ENCODE measurements at places on chromosomes 3 and 15. TPM values are rescaled to one million over a fixed set of nuclear protein-coding genes. Genes with fewer than 3 reads are reported as not detected.

The MST1 gene
- total RNA-seq: 2.1 TPM

The RHOV gene
- not detected for total RNA-seq

The HDDC3 gene
- 17.2 TPM for total RNA-seq

The SCN5A gene
- 0.19 TPM for total RNA-seq

The MTHFS gene
- 19.4 TPM for total RNA-seq

Measured in subcutaneous adipose tissue (tissue), 4 donors.